ENCODE measurements at places on chromosomes 1 and 21.

DNA sequence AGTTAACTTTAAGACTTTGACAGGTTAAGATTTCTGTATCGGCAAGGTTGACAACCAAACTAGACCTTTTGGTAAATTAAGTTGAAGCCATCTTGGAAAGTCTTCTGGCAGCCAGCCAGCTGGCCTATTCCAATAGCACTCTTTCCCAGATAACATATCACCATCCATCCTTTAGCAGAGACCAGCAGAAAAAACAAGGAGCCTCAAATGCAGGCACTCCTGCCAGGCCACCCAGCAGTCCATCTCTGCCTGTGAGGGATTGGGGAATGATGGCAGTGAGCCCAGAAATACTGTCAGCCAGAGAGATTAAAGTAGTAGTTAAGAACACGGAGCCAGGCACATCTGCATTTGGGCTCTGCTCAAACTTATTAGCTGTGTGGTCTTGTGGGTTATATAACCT, 19.4 kb downstream of the ZBTB40 start:
- DNase-seq, result no peak

- no peak for DNase-seq
These were observed 91.6 kb upstream of the COL6A1 start for GRCh38 chr21:45889961-45890360.

GRCh38 chr1:232149287-232150201, 480.4 kb downstream of the SIPA1L2 start:
- DNase-seq, result no peak

DNA sequence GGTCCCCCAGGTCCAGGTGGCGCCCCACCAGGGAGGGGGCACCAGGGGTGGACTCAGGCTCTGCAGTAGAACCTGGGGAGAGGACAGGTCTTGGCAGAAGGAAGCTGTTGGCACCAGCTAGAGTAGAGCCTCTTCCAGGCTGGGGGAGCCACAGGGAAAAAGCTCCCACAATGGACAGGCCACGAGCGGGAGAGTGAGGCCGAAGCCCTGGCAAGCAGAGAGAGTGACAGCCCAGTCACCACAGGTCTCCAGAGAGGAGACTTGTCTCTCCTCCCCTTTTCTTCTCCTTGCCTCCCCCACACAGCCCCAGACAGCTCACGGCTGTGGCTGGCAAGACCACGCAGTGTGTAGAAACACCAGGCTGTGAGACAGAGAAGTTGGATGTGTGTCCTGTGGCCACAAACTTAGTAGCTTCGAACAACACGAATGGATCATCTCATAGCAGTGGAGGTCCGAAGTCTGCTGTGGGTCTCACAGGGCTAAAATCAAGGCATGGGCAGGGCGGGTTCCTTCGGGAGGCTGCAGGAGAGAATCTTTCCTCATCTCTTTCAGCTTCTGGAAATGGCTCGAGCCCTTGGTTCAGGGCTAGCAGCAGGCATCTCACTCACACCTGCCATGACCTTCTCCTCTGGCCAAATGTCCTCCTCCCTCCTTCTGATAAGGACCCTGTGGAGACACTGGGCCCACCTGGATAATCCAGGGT, 3.3 kb downstream of the KRTAP12-4 start:
- DNase-seq, result no peak

DNA sequence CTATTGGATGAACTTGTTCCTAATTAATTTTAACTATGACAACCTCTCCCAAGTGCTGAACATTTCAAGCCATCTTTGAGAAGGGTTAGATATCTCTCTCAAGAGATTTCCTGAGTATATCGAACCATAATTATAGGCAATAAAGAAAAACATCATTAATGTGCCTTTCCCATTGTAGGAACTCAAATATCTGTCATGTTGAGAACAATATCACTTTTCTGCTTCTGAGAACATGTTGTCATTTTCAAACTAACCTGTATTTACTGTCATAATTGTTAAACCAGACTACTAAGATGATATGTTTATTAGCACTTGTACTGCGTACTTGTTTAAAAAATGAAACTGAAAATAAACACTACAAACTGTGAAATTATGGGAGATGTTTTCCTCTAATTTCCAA, 4.3 kb downstream of the EPS15 start:
- no peak for DNase-seq

DNA sequence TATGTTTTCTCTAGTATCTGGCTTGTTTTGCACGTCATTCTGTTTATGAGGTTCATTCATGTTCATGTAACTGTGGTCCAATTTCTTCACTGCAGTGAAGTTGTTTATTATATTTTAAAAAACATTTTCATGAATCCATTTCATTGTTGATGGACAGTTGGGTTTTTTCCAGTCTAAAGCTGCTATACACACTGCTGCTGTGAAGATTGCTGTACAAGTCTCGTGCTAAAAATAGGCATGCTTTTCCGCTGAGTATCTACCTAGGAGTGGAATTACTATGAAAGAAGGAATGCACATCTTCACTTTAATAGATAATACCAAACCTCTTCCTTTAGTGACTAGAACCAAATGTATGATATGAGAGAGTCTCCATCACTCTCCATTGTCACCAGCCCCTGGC, 49.0 kb upstream of the ETS2 start:
- no peak for DNase-seq

DNA sequence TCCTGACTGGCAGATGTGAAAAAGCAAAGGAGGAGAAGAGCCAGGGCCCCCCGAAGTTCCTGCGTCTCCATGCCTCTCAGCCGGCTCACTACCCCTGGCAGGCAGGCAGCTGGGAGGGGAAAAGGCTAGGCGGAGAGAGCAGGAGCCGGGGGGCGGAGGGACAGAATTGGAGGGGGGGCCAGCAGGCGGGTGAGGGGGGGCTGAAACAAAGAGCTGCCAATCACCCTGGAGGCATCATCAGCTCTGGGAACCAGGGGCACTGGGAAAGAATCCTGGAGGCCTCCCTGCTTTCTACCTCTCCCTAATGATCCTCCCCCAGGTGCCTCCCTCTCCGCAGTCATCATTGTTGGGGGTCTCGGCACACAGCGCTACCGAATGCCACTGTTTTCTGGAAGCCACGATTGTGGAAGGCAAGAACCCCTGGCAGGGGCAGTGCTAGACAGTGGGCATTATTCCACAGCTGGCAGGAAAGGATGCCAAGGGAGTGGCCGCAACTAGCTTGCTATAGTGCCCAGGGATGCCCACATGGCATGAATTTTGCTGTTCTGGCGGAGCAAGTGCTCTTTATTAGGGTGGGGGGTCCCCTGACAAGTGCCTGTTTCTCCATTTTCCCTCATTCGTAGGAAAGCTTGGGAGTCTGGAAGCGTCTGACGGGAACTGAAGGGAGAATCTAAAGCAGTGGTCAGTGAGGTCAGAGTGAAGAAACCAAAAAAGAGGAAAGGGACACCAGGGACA, at the start of gene THBS3:
Gene THBS3 (minus strand): TSS at position 92 of the 735 bp plus-strand sequence. CDS start 21 bp downstream, at position 71.
- no peak for DNase-seq

- DNase-seq, result no peak
These were observed 12.7 kb downstream of the DRAXIN start for GRCh38 chr1:11704194-11704529.

GRCh38 chr1:63322944-63323864, 837 bp downstream of the FOXD3 start:
- no peak for DNase-seq

DNA sequence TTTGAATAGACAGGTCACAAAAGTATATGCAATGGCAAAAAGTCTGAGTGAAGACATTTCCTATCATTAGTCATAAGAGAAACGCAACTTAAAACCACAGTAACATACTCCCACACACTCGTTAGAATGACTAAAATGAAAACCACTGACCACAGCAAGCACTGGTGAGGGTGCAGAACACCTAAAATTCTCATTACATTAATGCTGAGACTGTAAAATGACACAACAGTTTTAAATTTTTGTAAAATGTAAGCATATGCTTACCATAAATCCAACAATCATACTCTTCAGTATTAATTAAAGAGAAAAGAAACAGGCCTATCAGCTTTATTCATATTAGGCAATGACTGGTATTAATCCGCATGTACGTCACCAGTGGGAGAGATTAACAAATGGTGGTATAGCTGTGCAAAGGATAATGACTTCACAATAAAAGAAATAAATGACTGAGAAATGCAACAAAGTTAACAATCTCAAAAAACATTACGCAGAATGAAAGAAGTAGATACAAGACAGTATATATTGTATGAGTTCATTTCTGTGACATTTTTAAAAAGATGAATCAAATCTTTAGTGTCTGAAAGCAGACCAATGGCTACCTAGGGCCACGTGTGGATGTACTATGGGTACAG, 253.5 kb downstream of the AKT3 start:
- DNase-seq, result no peak
